Caco-2 (cell line): ENCODE measurements at places on chromosomes 3 and 15.

DNA sequence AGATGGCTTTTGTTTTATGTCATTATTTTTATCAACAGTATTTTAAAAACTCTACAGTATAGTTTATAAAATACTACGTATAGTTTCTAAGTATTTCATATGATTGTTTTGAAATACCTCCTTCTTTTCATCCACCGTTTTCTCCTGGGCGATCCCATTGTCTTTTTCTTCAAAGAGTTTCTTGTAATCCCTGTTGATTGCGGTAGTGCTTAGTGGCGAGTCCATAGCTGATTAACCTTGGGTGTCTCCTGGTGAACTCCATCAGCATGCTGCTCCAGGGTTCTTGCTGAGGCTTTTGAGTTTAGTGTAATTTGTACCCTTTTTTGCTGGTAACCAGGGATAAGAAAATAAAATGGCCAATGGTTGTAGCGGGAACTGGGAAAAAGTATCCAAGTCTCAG is 3.6 kb downstream of the PIAS1 start:
- DNase-seq, result no peak

- no peak for DNase-seq
These were observed 81.1 kb downstream of the CHSY1 start for GRCh38 chr15:101170568-101171350.

DNA sequence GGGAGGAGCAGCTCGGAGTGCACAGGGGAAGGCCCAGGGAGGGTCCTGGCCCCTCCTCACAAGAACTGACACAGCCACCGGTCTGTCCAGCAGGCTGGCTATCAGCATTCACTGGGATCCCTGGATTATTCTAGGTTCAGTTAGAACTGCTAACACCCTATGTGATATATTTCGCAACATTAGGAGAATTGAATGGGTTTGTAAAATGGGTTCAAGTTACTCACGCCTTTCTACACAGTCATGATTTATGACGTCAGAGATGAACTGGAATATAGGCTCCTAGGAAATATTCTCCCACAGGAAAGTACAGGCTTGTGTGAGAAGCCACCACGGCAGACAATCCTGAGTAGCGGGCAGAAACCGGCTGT is 969 bp upstream of the BSN start:
- no peak for DNase-seq

- no peak for DNase-seq
These were observed 25.4 kb downstream of the PDIA5 start for GRCh38 chr3:123092243-123092642.

DNA sequence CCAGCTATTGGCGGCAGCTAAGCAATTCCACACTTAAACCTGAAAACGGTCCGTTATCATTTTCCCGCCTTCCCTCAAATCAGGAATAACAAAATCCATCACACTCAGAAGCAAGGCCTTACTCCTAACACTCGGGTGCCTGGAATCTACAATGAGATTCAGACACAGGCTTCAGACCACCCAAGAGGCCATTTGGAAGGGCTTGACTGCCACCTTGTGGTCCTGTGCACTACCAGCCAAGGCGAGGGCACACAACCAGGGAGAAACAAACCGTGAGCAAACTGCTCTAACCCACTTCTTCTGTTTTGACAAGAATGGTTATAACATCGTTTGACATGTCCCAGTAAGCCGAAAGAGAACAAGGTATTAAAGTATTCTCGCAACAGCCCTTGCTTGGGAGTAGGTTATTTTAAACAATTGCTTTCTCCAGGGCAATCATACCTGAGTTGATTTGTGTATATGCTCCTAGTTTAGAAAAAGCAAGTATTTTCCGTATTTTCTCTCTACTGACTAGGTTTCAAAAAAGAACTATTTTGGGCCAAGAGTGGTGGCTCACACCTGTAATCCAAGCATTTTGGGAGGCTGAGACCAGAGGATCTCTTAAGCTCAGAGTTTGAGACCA is 40.1 kb upstream of the TAFA4 start:
- peak; percentile 70 for DNase-seq

DNA sequence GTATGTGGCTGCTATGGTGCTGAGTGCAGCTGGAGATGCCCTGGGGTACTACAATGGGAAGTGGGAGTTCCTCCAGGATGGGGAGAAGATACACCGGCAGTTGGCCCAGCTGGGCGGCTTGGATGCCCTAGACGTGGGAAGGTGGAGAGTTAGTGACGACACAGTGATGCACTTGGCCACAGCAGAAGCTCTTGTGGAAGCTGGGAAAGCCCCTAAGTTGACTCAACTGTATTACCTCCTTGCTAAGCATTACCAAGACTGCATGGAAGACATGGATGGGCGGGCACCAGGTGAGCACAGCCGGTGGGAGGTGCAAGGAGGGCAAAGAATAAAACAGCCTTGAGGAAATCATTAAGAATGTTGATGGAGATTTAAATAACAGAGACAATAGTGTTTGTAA is 2.9 kb downstream of the ADPRH start:
- no peak for DNase-seq

DNA sequence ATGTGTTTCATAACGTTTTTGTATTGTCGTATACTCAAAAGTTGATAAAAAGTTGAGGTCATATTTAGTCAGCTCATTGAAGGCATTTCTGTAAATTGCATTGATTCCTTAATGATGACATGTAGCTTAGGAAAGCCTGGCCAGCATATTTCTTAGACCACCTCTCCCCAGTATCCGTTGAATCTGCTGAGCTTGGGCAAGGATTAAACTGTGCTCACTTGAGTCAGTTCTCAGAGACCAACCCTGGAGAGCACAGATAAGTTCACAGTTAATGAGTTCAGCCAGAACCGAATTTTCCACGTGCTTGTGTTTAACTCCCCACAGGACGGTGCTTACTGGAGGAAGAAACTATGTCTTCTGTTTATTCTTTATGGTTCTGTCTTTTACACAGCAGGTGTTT is 132.7 kb downstream of the SLC25A26 start:
- peak; percentile 35 for DNase-seq

GRCh38 chr3:113626503-113627371 is 69.7 kb downstream of the USF3 start:
- DNase-seq, result peak; percentile 71

GRCh38 chr3:16085884-16086608 is 88.4 kb upstream of the GALNT15 start:
- DNase-seq, result no peak

DNA sequence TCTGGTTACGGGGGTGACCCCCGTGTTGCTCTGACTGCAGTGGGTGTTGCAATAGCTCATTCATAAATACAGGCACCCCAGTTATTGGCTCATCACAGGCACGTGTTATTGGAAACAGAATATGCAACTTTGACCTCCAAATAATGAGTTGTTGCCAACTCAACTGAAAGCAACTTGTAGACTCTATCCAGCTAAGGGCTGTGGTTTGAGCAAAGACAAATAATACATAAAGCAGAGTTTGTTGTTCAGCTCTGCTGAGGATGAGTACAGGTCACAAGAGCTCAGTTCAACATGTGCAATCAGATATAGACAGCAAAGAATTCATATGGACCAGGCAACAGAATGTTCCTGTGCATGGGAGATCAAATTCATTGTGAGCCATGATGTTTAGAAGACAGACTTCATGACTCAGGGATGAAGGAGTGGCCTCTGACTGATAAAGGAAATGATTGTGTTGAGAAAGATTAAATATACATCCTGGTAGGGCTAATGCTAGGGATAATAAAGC is 87.6 kb upstream of the LRIG1 start:
- DNase-seq, result no peak

GRCh38 chr15:27763514-27763913 is 335.6 kb downstream of the OCA2 start:
- no peak for DNase-seq

DNA sequence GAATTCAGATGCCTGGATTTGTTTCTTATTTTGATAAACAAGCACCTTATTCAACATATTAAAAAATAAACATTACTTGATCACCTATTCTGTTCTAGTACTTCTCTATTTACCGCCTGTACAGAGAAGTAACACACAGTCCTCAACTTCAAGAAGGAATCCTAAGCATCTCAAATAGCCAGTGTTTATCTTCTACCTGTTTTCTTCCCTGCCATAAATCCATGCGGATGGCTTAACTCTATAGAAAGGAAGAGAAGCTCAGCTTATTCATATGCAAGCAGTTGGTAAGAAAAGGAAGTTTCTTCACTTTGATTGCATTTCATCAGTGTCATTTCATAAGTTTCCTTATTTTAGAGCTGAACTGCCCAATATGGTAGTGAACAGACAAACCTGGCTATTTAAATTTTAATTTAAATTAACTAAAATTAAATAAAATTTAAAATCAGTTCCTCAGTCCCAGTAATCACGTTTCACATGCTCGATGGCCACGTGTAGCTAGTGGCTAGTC is 210.0 kb upstream of the PEX5L start:
- no peak for DNase-seq

DNA sequence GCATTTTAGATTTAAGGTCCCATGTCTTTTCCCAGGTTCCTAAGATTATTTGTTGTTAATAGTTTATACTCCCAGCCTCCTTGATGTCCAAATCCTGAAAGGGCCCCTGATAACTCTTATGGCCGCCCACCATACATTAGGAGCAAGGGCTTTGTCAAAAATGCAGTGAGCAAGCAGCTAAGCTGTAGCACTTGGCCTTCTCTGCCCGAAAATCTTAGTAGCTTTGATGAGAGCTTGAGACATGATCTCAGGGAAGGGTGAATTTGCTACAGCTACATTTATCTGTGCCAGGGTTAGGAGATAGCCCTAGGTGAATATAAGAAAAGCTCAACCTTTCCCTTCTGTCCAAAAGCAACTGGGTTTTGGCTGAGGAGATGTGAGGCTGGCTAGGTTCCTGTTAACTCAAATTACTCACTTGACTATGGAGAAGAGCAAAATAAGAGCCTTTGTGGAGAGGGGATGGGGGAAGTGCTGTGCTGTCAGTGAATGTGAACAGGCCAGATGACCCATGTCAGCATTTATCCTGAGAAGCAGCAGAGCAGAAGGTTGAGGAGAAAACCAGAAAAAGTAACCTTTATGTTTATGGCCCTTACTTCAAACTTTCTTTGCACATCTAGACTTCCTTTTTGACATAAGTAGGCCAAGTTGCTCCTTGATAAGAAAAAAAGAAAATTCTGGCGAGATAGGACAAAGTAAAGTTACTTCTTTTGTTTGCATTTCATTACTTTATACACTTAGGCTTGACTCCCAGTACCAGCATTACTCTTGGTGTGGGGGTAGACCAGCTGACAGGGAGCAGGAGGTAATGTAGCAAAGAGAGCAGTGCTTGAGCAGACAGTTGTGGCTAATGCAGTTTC is 21.1 kb downstream of the MAPK6 start:
- no peak for DNase-seq

- peak; percentile 22 for DNase-seq
These were observed 94.0 kb upstream of the MEX3B start for GRCh38 chr15:82139823-82140268.

DNA sequence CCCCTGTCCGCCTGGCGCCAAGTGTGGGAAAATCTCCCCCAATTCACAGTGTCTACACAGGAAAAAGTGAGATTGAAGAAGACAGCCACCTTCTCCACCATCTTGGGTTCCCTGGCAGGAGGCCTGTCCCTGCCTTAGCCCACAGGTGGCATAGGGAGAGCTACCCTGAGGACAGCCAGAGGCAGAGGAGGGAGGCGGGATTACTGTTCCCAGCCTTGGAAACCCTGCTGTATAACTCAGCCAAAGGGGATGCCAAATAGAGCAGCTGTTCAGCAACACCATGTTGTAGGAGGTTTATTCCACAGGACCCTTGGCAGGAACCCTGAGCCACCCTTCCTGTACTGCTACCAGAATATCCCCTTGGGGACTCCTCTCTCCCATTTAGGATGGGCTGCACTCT is 54.8 kb downstream of the PAK2 start:
- no peak for DNase-seq

GRCh38 chr3:161770484-161771386 is 274.1 kb downstream of the OTOL1 start:
- DNase-seq, result no peak

DNA sequence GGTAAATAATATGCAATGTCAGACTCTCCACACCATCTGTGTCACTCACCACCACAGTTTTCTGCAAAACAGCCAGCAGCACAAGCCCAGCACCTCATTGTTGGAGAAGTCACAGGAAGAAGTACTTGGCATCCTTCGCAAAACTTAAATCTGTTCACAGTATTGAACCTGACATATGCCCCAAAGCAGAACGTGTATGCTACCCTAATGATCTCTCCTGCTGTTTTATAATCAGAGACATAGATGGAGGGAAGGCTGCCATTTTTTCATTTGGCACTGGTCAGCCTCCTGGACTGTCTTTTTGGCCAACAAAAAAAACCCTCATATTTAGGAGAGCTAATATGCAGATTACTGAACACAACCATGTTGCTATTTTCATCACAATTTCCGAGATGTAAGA is 1272.9 kb downstream of the ROBO1 start:
- DNase-seq, result no peak

GRCh38 chr15:70853318-70853972 is 512 bp downstream of the LARP6 start:
- DNase-seq, result no peak

DNA sequence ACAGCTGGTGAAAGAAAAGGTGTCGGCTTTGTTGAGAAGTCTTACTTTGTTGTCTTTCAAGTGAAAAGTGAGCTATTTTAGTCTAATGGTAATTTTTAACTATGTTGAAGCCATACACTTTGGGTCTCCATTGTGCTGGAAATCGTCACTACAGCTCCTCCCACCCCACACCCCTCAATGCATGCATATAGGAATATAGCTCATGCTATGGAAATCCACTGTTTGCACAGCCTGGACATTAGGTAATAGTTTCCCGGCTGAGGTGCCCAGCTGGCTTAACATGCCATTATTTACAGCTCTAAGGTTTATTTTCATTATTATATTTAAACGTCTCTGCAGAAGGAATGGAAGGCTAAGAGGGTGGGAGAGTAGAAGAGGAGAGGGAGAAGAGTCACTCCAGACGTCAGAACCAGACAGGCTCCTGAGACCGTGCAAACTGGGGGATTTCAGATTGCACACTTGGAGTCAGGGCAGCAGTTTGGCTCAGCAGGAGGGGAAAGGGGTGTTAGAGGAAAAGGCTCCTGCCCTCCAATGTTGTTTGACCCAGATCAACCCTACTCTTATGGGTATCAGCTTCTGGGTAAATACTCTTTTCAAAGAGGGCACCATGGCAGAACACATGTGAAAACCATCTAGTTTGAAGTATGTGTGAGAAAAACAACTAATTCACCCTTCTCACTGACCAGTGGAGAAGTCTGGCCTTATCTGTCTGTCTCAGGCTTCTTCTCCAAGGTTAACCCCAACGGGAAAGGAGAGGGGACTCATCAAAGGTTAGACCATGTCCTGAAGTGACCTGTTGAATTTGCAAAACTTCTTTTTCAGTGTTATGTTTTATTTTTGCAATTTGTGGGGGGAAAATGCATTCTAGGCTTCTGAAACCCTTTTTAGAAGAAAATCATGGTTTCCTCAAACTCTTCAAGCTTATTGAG is 218.7 kb upstream of the CTDSPL start:
- DNase-seq, result no peak

GRCh38 chr3:156902916-156903315 is 76.8 kb downstream of the LEKR1 start:
- DNase-seq, result no peak

DNA sequence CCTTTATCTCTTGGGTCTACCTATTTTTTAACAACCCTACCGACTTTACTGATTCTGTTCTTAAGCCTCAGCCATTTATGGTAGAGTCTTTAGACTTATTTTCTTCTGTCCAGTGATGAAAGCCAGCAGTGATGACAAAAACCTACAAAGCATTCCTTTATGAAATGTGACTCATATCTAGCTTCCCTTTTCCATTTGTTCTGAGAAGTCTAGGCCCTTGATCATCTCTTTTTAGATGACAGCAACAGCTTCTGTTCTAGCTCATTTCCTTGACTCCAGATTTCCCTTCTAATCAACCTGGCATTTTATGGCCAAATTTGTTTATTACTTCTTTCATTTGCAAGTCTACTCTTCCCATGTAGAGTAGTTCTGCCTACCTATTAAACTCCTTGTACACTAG is 36.1 kb downstream of the CFAP44 start:
- DNase-seq, result no peak

GRCh38 chr3:187196573-187197334 is 532 bp upstream of the RTP1 start:
- DNase-seq, result peak; percentile 9
